ENCODE measurements at places on chromosomes 3 and 15. TPM values are rescaled to one million over a fixed set of nuclear protein-coding genes. Genes with fewer than 3 reads are reported as not detected.
A peak's percentile ranks its signal among the peaks of the same experiment; 100 is the strongest.

DNA sequence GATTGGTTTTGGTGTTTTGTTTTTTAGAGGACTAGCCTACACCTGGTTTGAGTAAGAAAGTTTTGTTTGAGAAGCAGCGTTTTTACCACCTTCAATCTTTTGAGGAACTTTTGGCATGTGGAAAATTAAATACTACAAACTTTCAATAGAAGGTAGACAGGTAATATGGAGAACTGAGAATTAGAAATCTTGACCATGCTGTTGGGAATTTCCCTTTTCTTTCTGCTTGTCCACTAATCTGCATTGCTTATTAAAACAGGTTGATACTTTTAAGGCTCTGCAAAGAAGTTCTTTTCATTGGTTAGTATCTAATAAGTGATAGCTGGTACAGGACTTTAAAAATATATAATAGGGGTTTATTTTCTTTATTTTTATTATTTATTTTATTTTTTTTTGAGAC, 31.9 kb downstream of the UBE2E1 start:
- no peak for DNase-seq

DNA sequence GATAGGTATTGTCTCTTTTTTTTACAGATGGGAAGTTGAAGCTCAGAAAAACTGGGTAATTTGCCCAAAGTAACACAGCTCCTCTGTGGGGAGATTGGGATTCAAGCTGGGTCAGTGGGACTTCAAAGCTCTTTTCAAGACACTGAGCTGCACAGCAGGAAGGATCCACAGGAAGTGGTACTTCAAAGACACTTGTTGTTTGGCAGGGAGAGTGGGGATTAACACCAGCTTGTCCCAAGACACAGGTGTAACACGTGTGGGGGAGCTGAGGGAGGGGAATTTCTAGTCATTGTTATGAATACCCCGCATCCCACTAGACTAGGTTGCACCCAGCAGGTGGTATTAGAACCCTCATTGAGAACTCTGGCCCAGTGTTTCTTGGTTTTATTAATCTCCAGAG, 116.0 kb downstream of the FOXB1 start:
- DNase-seq, result no peak

DNA sequence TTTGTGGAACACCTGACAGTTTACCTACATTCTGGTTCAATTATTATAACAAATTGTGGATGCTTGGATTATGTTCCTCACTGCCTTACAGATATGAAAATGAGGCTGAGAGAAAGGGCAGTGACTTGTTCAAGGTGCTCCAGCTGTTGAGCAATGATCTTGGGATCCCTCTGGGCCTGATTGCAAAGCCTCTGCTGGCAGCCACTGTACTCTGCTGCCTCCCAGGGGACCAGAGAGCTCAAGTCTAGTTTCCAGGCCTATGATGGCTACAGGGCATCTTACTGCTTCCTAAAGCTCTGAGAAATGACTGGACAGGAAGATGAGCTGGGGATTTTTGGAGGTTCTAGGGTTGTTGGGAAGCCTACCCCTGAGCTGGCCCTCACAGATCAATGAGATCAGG, 2.3 kb upstream of the SHC4 start:
- peak; percentile 23 for DNase-seq

The TMOD2 gene
- total RNA-seq, result 5.7 TPM

The FBLN2 gene
- total RNA-seq, result 0.39 TPM

- DNase-seq, result no peak
Observed at GRCh38 chr3:43951813-43952212, 261.1 kb downstream of the ABHD5 start.

DNA sequence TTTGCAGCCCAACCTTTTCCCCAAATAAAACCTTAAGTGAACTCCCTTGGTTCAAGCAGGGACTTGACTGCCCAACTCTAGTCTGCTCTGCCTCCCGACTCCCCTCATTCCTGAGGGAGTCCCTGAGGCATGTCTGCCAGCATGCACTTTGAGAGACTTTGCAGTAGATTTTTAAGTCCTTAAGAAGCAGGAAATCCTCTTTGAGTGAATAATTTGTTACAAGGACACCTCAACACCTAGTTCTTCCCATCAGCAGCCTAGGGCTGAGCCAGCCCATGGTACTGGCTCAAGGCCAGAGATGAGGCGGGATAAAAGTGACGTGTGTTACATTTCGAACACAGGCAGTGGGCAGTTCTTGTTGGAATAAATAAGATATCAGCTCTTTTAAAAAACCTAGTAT, 204.3 kb upstream of the SLC2A2 start:
- no peak for DNase-seq

DNA sequence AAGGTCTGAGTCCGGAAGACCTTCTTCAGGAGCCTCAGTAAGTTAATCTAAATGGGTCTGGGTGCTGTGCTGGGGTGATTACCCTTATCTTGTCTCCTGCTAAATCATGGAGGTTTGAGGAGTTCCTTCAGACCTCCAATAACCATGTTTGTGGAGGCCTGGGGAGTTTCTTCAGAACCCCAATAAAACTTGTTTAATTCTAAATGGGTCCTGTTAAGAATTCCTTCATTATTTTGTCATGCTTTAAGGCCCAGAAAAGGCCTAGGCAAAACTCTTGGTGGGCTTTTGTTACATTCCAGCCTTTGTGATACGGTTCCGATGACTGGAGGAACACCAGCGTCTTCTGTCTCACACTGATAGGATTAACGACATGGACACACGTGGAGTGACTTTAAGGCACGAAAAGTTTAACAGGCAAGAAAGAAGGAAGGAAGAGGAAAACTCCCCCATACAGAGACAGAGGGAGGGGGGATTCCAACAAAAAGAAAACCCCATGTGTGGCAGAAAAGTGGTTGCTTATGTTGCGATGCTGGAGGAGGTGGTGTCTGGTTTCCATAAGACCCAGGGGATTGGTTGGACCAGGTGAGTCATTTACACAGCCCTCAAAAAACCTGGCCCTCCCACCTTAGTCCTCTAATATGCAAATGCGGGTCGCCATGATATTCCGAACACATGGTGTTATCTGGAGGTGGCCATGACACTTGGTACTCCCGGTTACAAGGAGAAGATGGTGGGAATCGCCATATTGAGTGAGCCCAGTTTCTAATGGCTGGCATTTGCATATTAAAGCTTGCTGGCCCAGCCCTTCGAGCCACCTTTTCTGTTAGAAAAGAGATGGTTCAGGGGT, 72.6 kb upstream of the MFGE8 start:
- DNase-seq, result no peak

DNA sequence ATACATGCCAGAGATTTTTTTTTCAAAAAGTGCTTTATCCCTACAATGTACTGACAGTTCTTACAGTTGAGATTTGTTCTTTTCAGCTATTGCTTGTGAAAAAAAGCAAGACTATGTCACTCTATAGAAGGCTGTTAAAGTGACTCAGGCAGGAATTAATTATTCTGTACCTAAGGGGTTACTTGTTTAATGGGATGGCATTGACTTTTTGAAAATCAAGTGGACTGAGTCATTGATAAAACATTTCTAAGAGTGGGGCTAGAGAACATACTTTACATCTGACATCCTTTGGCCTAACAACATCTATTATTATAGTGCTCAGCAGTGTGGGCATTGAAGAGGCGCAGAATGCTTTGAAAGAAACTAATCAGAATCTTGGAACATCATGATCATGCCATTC, 34.3 kb downstream of the INTS14 start:
- DNase-seq, result no peak

The CRYGS gene
- 4.3 TPM for total RNA-seq

The CORO2B gene
- total RNA-seq, result 2.8 TPM

DNA sequence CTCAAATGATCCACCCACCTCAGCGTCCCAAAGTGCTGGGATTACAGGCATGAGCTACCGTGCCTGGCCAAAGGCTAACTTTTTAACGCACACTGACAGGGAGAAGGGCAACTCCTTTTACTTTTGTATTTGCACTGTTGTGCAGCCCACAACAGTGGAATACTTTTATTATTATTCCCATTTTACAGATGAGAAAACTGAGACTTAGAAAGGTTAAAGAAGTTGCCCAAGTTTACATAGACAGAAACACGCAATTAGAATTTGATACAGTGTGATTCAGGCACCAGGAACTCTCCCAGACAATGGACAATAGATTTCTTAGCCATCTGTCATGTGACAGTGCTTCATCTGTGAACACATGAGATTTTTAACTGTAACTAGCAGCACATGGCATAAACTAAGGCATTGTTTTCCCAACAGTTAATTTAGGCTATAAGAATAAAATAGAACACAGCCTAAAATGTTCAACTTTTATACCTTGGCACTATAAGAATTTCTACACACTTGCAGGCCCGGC, 18.8 kb downstream of the STAG1 start:
- DNase-seq, result no peak

DNA sequence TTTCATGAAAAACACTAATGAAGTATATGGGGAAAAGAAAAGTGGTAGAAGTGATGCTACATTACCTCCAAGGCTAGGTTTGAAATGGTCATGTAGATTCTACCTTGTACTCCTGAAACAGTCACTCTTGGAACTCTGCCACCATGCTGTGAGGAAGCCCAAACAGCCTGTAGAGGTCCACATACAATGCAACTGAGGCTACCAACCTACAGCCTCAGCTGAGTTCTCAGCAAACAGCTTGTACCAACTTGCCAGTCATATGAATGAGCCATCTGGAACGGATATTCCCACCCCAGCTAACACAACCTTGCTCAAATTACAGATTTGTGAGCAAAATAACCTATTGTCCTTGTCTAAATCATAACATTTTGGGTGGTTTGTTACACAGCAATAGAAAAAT, 193.5 kb downstream of the ULK4 start:
- no peak for DNase-seq

The GOLGA8F gene
- total RNA-seq, result not detected

All from HCT116 (cell line).